ENCODE measurements at places on chromosomes 1 and 21. TPM values are rescaled to one million over a fixed set of nuclear protein-coding genes. Genes with fewer than 3 reads are reported as not detected.

CENPS gene
- 27.8 TPM for total RNA-seq

GIPC2 gene
- total RNA-seq: 0.05 TPM

PCP4 gene
- not detected for total RNA-seq

RNF187 gene
- total RNA-seq: 83.4 TPM

JAM2 gene
- total RNA-seq: not detected

PCBP3 gene
- 0.98 TPM for total RNA-seq

IL20 gene
- 0.10 TPM for total RNA-seq

KCNK1 gene
- total RNA-seq: 19.5 TPM

SOX13 gene
- total RNA-seq: 19.7 TPM
